Pancreas (tissue), 10 donors: ENCODE measurements at places on chromosomes 6 and 20. TPM values are rescaled to one million over a fixed set of nuclear protein-coding genes. Genes with fewer than 3 reads are reported as not detected.

DNA sequence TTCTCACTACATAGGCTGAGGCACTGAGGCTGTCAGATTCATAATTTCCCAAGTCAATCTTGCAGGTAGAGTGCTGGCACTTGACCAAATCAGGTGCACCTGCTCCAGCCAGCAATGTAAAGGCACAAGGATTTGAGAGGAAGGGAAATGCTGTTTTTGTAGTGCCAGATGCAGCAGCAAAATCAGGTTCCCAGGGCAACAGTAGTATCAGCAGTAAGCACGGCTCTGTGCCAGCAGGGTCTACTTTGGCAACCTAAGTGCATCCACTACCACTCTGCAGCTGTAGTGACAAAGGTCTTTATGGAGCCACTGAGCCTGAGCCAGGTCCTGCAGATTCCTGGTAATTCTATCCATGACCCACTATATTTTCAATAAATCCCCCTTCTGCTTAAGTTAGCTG is 329.5 kb downstream of the TPBG start:
- no peak overlapping the region for H3K4me3 ChIP-seq
- H3K27ac ChIP-seq, result no peak overlapping the region
- DNase-seq, result peak; percentile 19
- H3K27me3 ChIP-seq, result no peaks in the 10 kb centered on the region
- H3K36me3 ChIP-seq, result no peaks in the 10 kb centered on the region
- H3K4me1 ChIP-seq, result no peaks in the 10 kb centered on the region

DNA sequence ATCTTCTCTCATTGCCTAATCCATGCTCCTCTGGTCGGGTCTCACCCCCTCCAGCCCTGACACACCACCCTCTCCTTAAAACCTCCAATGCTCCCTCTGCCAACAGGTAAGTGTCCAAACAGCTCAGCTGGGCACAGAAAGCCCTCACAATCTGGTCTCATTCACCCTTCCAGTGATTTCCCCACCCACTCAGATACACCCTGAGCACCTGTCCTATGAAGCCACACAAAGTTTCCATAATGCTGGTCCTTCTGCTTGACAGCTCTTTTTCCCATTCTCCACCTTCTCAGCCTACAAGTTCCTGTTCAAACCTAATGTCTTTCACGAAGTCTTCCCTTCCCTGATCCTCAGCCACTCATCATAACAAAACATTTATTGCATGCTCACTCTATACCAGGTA is 70.1 kb upstream of the MRPS10 start:
- H3K4me1 ChIP-seq, result no peaks in the 10 kb centered on the region
- no peak overlapping the region for H3K27ac ChIP-seq
- no peaks in the 10 kb centered on the region for H3K27me3 ChIP-seq
- no peak for DNase-seq
- H3K36me3 ChIP-seq, result no peaks in the 10 kb centered on the region

DNA sequence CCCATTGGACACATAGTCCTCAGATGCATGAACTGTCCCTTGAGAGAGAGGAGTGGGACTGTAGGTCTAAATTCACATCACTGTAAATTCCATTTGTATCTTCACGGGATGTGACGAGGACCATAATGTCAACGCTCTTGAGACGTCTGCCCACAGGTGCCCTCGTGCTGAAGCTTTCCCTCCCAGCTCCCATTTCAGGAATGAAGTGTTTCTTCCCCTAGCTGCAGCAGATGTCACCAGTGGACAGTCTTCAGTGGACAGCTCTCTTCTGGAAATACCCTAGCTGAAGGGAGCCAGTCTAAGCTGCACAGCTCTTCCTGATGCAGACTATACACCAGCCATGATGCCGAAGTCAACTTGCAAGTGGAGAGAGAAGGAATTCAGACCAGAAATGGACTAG is 217.4 kb upstream of the ECI2 start:
- H3K4me3 ChIP-seq, result no peak overlapping the region
- no peaks in the 10 kb centered on the region for H3K4me1 ChIP-seq
- H3K27me3 ChIP-seq, result no peaks in the 10 kb centered on the region

- no peak overlapping the region for H3K4me3 ChIP-seq
- peaks cover 2% of the 10 kb centered on the region for H3K4me1 ChIP-seq
- no peak overlapping the region for H3K27ac ChIP-seq
- H3K36me3 ChIP-seq, result no peaks in the 10 kb centered on the region
Observed at GRCh38 chr6:52089758-52090348, 2.4 kb upstream of the PKHD1 start.

HDGFL1 gene
- total RNA-seq, result not detected

DNA sequence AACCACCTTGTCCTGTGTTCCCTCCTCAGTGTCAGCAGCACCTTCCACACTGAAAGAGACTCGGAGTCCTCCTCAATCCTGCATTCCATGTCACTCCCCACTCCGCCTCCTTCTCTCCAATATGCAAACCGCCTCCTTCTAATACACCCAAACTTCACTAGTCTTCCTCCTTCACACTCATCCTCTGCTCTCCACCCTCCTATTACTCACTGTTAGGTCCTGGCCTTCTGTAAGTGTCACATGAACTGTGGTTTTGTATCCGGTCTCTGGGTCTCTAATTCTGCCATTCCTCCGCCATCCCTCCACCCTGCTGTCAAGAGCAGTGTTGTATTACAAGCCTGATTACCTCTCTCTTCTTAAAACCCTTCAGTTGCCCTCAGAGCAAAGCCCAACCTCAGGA is 200.5 kb upstream of the CDYL start:
- DNase-seq, result no peak
- no peaks in the 10 kb centered on the region for H3K4me1 ChIP-seq
- H3K27me3 ChIP-seq, result no peaks in the 10 kb centered on the region
- H3K27ac ChIP-seq, result no peak overlapping the region
- no peaks in the 10 kb centered on the region for H3K36me3 ChIP-seq

HRH3 gene
- 0.08 TPM for total RNA-seq

DNA sequence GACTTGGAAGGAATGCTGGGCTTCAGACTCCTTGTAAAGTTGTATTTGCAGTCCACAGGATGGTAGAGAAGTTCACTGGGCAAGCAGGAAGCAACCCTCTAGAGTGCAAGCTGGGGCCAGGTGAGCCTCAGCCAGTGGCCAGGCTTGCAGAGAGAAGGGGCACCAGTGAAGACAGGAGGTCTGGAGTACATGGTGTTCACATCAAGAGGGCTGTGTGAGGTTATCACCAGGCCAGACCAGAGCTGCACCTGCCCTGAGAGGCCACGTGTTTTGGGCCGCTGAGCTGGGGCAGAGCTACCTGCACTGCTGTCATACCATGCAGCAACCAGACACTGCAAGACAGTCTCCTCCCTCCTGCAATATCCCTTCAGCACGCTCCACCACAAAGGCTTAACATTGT is 79.0 kb downstream of the SH3BGRL2 start:
- H3K27me3 ChIP-seq, result no peaks in the 10 kb centered on the region
- peaks cover 4% of the 10 kb centered on the region for H3K4me1 ChIP-seq
- DNase-seq, result no peak
- no peak overlapping the region for H3K4me3 ChIP-seq

SYCP2 gene
- total RNA-seq, result 1.6 TPM

COL21A1 gene
- 0.32 TPM for total RNA-seq

SLC2A10 gene
- total RNA-seq, result 14.3 TPM

- DNase-seq, result no peak
- H3K4me3 ChIP-seq, result no peak overlapping the region
- peaks cover 31% of the 10 kb centered on the region for H3K4me1 ChIP-seq
- H3K27ac ChIP-seq, result no peak overlapping the region
- no peaks in the 10 kb centered on the region for H3K36me3 ChIP-seq
- H3K27me3 ChIP-seq, result no peaks in the 10 kb centered on the region
Observed at GRCh38 chr6:63560801-63561287, 11.4 kb upstream of the LOC128125822 start.

RSPH4A gene
- 0.23 TPM for total RNA-seq

MLN gene
- not detected for total RNA-seq

PGC gene
- 24.4 TPM for total RNA-seq
